Femur (tissue), 1 donor: ENCODE measurements at places on chromosomes 6 and 20.

GRCh38 chr20:36919715-36920333 lies 31.7 kb downstream of the SAMHD1 start:
- DNase-seq, result no peak

DNA sequence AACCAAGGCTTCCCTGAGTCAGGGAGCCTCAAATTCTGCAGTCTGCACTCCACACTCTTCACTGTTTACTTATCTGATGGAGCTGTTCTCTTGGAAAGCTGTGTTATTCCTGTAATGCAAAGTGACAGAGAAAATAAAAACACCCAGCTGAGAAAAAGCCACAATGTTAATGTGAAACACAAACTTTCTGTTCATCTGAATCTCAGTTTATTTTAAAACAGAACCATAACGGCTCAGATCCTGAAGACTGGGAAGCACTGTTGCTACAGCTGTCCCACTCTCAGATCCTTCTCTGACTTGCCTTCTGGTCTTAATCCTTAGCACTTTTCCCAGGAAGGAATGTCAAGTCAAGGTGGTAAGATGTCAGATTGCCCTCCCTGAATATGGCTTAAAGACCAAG lies 736.6 kb downstream of the DHX35 start:
- DNase-seq, result no peak

DNA sequence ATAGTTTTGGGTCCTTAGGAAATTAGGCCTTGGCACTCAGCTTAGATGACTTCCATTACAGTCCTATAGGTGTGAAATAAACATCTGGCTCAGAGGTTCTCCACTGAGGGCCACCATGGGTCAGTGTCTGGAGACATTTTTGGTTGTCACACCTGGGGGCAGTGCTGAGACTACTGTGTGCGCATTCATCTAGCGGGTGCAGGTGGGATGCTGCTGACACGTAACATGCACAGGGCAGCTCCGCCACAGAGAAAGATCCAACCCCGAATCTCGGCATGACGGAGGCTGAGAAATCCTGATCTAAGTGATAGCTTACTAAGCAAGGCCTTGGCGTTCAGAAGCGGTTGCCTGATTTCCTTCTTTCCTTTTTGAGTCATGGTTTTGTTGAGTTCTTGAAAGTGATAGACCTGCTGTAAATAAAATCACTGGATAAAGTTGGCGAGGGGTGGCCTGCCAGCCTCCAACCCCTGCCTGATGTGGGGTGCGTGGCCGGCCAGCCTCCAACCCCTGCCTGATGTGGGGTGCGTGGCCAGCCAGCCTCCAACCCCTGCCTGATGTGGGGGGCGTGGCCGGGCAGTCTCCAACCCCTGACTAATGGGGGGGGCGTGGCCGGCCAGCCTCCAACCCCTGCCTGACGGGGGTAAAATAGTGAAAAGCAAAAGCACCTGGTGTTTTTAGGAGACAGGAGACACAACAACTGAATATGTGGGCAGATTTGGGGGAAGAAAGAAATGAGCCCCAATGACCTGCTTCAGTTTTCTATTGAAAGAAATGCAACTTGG lies 158.1 kb downstream of the CDH26 start:
- DNase-seq, result no peak

- DNase-seq, result no peak
These were observed 10.6 kb upstream of the SERINC3 start for GRCh38 chr20:44532259-44532980.

- no peak for DNase-seq
These were observed 20.3 kb downstream of the CYB5R4 start for GRCh38 chr6:83879746-83880145.

DNA sequence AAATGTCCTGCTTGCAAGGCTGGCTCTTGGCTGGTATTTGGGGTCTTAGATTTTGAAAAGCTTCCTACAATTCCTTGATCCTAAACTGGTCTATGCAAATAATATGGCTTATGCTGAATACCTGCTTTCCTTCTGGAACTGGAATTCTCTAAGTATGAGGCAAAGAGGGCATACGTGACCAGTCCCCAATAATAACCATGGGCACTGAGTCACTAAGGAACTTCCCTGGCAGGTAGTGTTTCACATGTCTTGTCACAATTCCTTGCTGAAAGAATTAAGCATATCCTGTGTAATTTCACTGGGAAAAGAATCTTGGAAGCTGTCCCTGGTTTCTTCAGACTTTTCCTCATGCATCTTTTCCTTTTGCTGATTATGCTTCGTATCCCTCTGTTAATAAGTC lies 106.5 kb downstream of the MMS22L start:
- no peak for DNase-seq

GRCh38 chr20:35223941-35224340 lies 2.5 kb upstream of the MMP24 start:
- DNase-seq, result no peak

DNA sequence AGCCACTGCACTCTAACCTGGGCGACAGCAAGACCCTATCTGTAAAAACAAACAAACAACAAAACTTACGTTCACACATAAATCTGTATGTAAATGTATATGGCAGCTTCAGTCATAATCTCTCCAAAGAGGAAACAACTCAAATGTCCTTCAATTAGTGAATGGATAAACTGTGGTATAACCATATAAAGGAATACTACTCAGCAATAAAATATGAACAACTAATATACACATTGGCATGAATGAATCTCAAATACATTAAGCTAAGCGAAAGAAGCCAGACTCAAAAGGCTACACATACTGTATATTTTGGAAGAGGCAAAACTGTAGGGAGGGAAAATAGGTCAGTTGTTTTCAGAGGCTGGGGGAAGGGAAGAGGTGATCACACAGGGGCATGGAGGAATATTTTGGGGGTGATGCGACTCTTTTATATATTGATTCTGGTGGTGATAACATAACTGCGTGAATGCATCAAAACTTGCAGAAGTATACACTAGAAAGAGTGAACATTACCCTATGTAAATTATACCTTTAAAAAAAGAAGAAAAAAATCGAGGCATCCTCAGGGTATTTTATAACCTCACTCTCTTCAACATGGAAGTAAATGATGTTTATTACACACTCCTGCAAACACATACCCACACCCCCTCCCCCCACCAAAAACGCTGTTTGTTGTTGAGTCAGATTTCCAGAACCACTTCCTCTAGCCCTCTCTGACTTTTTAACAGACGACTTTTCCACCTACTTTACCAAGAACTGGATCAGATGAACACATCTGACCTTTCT lies 115.2 kb upstream of the RNF24 start:
- DNase-seq, result no peak

- DNase-seq, result no peak
These were observed 81.3 kb upstream of the SIRPA start for GRCh38 chr20:1813674-1814635.

- no peak for DNase-seq
These were observed 6.5 kb downstream of the RPS6KA2 start for GRCh38 chr6:166620478-166621113.

- no peak for DNase-seq
These were observed 37.4 kb downstream of the PLAGL1 start for GRCh38 chr6:143970456-143971218.

DNA sequence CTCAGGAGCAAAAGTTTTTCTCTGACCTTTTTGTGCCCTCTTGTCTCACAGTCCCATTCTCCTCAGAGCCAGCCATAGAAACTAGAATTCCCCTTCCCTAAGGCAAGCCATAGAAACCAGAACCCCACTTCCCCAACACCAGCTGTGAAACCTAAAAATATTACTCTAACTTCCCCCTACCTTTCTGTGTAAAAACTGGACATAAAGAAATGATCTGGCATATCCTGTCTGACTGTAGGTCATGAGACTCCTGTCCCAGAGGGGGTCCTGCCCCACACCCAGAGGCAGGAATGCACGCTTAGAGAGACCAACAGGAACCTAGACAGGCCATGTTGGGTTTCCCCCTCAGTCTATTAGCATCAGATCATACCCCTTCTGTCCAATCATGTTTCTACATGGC lies 140.6 kb upstream of the SLC22A16 start:
- no peak for DNase-seq
